Breast epithelium (tissue), 4 donors: ENCODE measurements at places on chromosomes 6 and 20. TPM values are rescaled to one million over a fixed set of nuclear protein-coding genes. Genes with fewer than 3 reads are reported as not detected.

NOL7 gene
- total RNA-seq: 83.4 TPM

TTK gene
- 1.5 TPM for total RNA-seq

METTL24 gene
- total RNA-seq: 6.6 TPM

SLCO4A1 gene
- 26.5 TPM for total RNA-seq

ARFRP1 gene
- 32.3 TPM for total RNA-seq

DDO gene
- total RNA-seq: 1.6 TPM

C6orf15 gene
- total RNA-seq: not detected

DNA sequence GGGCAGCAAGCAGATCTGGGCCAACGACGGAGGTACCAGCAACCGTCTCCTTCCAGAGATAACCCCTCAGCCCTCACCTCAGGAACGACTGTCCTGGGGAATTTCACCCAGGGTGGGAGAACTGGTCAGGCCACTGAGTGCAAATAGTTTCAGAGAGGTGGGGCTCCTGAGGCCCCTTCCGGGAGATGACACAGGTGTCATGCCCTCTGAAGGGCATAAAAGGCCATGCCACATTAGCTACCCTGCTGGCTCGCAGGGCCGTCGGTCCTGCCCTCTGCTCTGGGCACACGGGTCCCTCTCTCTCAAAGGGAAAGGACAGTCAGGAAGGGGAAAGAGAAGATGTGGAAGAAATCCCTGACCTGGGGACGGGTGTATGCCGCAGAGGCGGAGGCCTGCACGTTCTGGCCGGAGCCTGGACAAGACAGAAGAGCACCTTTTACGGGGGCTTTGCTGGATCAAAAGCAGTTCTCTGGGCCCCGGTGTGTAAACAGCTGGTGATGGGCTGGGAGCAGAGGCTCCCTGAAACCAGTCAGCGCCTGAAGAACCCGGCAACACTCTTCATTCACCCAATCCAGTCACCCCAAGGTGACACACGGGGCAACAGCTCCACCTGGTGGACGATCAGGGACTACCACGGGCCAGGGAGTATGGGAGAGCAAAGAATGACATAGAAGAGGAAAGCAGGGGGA, 6.4 kb upstream of the TAF8 start:
- H3K4me1 ChIP-seq: peaks cover 27% of the 10 kb centered on the region
- no peaks in the 10 kb centered on the region for H3K27me3 ChIP-seq
- no peaks in the 10 kb centered on the region for H3K36me3 ChIP-seq
- H3K4me3 ChIP-seq: peak overlapping the region; percentile 90
- DNase-seq: peak; percentile 89
- peak overlapping the region; percentile 67 for H3K27ac ChIP-seq

GRCh38 chr6:46923476-46923875, 1.7 kb upstream of the ADGRF5 start:
- H3K4me1 ChIP-seq: peaks cover 6% of the 10 kb centered on the region
- H3K4me3 ChIP-seq: no peak overlapping the region
- peak overlapping the region; percentile 63 for H3K27ac ChIP-seq
- H3K36me3 ChIP-seq: no peaks in the 10 kb centered on the region
- no peaks in the 10 kb centered on the region for H3K27me3 ChIP-seq
- no peak for DNase-seq

GRCh38 chr6:145155411-145155810, 579.9 kb downstream of the EPM2A start:
- H3K4me1 ChIP-seq: no peaks in the 10 kb centered on the region
- no peak overlapping the region for H3K4me3 ChIP-seq
- H3K27me3 ChIP-seq: no peaks in the 10 kb centered on the region
- DNase-seq: no peak

- no peaks in the 10 kb centered on the region for H3K27me3 ChIP-seq
- H3K36me3 ChIP-seq: no peaks in the 10 kb centered on the region
- no peak overlapping the region for H3K4me3 ChIP-seq
- H3K4me1 ChIP-seq: no peaks in the 10 kb centered on the region
- no peak for DNase-seq
- H3K27ac ChIP-seq: no peak overlapping the region
These were observed 696 bp downstream of the TREML1 start for GRCh38 chr6:41153451-41153850.

GRCh38 chr6:27806981-27807440, 105.2 kb downstream of the OR2B2 start:
- H3K27me3 ChIP-seq: no peaks in the 10 kb centered on the region
- H3K4me1 ChIP-seq: no peaks in the 10 kb centered on the region
- peak overlapping the region; percentile 85 for H3K27ac ChIP-seq
- no peaks in the 10 kb centered on the region for H3K36me3 ChIP-seq

- H3K36me3 ChIP-seq: no peaks in the 10 kb centered on the region
- H3K4me3 ChIP-seq: no peak overlapping the region
- no peak overlapping the region for H3K27ac ChIP-seq
- no peaks in the 10 kb centered on the region for H3K27me3 ChIP-seq
- no peaks in the 10 kb centered on the region for H3K4me1 ChIP-seq
- no peak for DNase-seq
These were observed 558.7 kb upstream of the EYS start for GRCh38 chr6:66265737-66266136.

- H3K36me3 ChIP-seq: no peaks in the 10 kb centered on the region
- no peaks in the 10 kb centered on the region for H3K27me3 ChIP-seq
- no peak for DNase-seq
- no peak overlapping the region for H3K4me3 ChIP-seq
- no peak overlapping the region for H3K27ac ChIP-seq
- H3K4me1 ChIP-seq: no peaks in the 10 kb centered on the region
These were observed 22.4 kb downstream of the IL17A start for GRCh38 chr6:52208612-52209011.

DNA sequence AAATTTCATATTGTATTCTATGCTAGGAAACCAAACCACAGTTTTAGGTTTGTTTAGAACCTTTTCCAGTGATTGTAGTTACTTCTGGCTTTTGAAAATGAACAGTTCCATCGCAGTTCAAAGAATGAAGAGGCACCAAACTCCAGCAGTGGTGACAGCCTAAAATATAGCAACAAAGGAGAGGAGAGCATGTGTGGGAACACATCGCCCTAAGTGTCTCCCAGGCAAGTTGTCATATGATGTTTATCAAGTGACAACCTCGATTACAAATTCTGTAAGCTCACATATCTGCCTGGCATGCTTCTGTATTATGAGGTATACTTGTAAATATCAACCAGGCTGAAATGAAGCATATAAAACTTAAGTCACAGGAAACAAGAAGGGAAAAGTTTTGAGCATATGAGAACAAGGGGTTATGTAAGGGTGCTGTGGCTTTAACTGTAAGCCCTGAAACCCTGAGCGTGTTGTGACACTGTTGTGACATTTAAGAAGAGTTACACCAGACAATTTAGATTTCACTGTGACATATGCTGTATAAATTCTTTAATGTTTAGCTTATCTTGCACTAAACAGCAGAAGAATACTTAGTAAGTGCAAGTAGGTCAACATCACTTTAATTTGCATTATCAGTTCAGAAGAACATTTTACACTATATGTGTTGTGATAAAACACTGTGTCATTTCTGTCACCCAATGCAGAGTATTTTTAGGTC, 29.1 kb upstream of the FBXL4 start:
- no peak overlapping the region for H3K4me3 ChIP-seq
- DNase-seq: no peak

- no peak overlapping the region for H3K4me3 ChIP-seq
- H3K36me3 ChIP-seq: no peaks in the 10 kb centered on the region
- H3K4me1 ChIP-seq: no peaks in the 10 kb centered on the region
- H3K27me3 ChIP-seq: no peaks in the 10 kb centered on the region
These were observed 290.9 kb downstream of the CDC5L start for GRCh38 chr6:44678252-44678935.

DNA sequence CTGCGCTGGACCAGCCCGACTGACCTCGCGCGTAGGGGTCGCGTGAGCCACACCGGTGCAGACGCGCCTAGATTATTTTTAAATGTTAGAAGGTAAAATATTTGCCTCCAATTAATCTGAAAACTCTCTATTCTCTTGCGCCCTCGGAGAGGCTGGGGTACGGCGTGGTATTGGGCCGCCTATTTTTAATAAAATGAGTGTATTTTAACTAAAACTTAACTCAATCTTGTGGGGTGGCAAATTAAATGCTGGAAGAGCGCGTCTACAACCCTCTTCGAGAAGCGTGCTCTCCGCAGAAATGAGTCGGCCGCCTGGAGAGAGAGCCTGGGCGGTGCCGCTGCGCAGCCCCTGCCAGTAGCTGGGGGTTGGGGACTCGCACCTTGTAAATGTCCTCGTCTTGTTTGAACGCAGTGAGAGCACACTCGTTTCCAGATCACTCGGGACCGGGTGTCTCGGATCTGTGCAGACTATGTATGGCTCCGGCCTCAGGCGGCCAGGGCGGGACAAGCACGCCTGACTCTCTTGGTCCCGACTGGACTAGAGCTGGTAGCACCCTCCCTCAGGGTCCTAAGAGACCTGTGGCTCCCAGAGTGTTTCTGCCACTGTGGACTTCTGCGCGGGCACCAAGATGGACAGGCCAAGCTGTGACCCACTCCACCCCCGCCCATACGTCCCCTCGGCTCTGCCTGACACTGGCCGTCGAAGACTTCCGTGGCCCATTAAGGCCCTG, 2.0 kb upstream of the MAFB start:
- peaks cover 2% of the 10 kb centered on the region for H3K4me1 ChIP-seq
- no peaks in the 10 kb centered on the region for H3K27me3 ChIP-seq
- H3K4me3 ChIP-seq: peak overlapping the region; percentile 83
- no peak for DNase-seq

- H3K4me3 ChIP-seq: no peak overlapping the region
- no peaks in the 10 kb centered on the region for H3K36me3 ChIP-seq
- no peak overlapping the region for H3K27ac ChIP-seq
These were observed 209.1 kb upstream of the JARID2 start for GRCh38 chr6:15036690-15037245.

- peaks cover 5% of the 10 kb centered on the region for H3K27me3 ChIP-seq
- no peaks in the 10 kb centered on the region for H3K36me3 ChIP-seq
- H3K4me3 ChIP-seq: no peak overlapping the region
- H3K27ac ChIP-seq: no peak overlapping the region
- no peaks in the 10 kb centered on the region for H3K4me1 ChIP-seq
- no peak for DNase-seq
These were observed 66.0 kb upstream of the KIF16B start for GRCh38 chr20:16639027-16639941.

DNA sequence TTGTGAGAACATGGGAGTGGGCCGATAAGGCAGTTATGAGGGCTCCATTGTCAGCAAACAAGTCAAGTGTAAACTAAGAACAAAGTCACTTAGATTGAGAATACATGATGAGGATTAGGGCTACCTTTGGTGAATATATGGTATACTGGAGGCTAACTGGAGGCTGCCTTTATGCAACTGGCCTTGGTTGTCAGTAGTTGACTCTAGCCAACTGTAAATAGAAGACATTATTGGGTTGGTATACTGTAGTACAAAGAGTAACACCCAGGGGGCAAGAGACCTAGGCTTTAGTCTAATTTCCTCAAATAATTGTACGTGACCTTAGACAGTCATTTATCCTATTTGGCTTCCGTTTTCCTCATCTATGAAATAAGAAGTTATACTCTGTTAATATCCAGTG, 235.2 kb downstream of the ARID1B start:
- H3K27ac ChIP-seq: no peak overlapping the region
- no peaks in the 10 kb centered on the region for H3K4me1 ChIP-seq
- H3K27me3 ChIP-seq: no peaks in the 10 kb centered on the region
- H3K36me3 ChIP-seq: no peaks in the 10 kb centered on the region
- no peak overlapping the region for H3K4me3 ChIP-seq
- DNase-seq: no peak

- peaks cover 7% of the 10 kb centered on the region for H3K4me1 ChIP-seq
- DNase-seq: no peak
- no peak overlapping the region for H3K27ac ChIP-seq
- H3K27me3 ChIP-seq: peaks cover 5% of the 10 kb centered on the region
- H3K36me3 ChIP-seq: no peaks in the 10 kb centered on the region
These were observed 766 bp downstream of the OLIG3 start for GRCh38 chr6:137493218-137494038.

- no peak for DNase-seq
- H3K27ac ChIP-seq: no peak overlapping the region
- no peaks in the 10 kb centered on the region for H3K36me3 ChIP-seq
- H3K27me3 ChIP-seq: no peaks in the 10 kb centered on the region
These were observed 448.0 kb downstream of the EYS start for GRCh38 chr6:65259059-65259458.
